ENCODE measurements at places on chromosomes 4 and X.
A peak's percentile ranks its signal among the peaks of the same experiment; 100 is the strongest.

GRCh38 chr4:133000012-133000411, 149.1 kb upstream of the PCDH10 start:
- no peaks in the 10 kb centered on the region for H3K36me3 ChIP-seq
- no peaks in the 10 kb centered on the region for H3K27me3 ChIP-seq
- H3K4me3 ChIP-seq, result no peak overlapping the region
- H3K27ac ChIP-seq, result no peak overlapping the region
- H3K4me1 ChIP-seq, result no peaks in the 10 kb centered on the region

DNA sequence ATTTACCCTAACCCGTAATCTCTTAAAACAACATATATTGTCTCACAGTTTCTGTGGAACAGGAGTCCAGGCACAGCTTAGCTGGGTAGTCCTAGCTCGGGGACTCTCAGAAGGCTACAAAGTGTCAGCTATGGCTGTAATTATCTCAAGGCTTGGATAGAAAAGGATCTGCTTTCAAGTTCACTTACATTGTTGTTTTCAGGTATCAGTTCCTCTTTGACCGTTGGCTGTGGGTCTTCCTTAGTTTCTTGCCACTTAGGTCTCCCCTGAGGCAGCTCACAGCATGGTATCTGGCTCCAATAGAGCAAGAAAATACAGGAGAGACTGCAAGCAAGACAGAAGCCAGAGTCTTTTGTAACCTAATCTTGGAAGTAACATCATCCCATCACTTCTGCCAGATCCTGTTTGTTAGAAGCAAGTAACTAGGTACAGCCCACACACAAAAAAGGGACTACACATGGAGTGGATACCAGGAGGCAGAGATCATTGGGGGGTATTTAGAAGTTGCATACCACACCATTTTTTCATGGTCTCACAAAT, 137.0 kb downstream of the MAGEB5 start:
- no peaks in the 10 kb centered on the region for H3K4me1 ChIP-seq
- H3K4me3 ChIP-seq, result no peak overlapping the region
- H3K27me3 ChIP-seq, result no peaks in the 10 kb centered on the region
- H3K27ac ChIP-seq, result no peak overlapping the region
- ATAC-seq, result no peak
- no peaks in the 10 kb centered on the region for H3K36me3 ChIP-seq

GRCh38 chrX:85065512-85066198, 62.0 kb downstream of the APOOL start:
- H3K4me3 ChIP-seq, result no peak overlapping the region
- H3K4me1 ChIP-seq, result no peaks in the 10 kb centered on the region
- no peak for ATAC-seq
- H3K36me3 ChIP-seq, result peaks cover 11% of the 10 kb centered on the region
- no peak overlapping the region for H3K27ac ChIP-seq

DNA sequence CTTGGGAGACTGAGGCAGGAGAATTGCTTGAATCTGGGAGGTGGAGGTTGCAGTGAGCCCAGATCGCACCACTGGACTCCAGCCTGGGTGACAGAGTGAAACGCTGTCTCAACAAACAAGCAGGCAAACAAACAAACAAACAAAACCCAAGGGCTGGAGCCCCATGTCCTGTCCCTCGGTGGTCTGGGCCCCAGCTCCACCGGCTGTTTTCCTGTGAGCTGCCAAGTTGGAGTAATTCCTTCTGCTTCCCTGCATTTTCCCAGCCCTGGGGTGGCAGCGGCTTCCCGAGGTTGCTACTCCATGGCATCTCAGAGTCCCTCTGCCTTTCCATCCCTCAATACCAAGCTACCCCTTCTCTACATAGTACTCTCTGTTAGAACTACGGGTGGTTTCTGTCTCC, 43.2 kb downstream of the RGS12 start:
- no peak for ATAC-seq
- H3K27ac ChIP-seq, result no peak overlapping the region
- H3K27me3 ChIP-seq, result no peaks in the 10 kb centered on the region
- H3K36me3 ChIP-seq, result no peaks in the 10 kb centered on the region
- H3K4me3 ChIP-seq, result no peak overlapping the region

DNA sequence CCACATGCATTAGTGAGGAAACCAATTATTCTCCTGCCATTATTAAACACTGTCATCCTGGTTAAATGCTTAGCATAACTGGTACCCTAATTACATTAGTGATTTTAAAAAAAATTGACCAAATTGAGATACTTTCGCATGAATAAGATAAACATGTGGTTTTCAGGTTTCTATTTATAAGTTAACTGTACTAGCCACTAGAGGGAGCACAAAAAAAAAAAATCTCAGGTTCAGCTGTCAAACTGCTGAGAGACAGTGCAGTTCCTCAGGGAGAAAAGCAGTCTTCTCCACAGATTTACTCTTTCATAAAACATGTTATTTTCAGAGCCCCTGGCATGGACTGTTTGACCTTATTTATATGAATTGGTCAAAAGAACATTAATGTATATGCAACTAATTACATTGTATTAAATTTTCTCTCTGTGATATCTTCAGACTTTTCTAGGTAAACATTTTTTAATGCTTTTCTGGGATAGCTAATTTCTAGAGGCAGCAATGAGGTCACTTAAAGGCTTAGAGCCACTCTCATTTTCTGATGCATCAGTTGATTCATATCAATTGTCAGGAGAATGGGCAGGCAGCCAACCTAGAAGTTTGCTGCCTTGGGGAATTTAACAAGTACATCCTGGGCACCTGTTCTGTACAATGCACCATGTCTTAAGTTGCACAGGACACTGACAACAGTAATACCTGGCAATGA, 167.5 kb downstream of the CDS1 start:
- ATAC-seq, result peak; percentile 44
- no peak overlapping the region for H3K27ac ChIP-seq
- no peak overlapping the region for H3K4me3 ChIP-seq

All from gastroesophageal sphincter (tissue), 4 donors.